ENCODE measurements at places on chromosomes 16 and 17.

DNA sequence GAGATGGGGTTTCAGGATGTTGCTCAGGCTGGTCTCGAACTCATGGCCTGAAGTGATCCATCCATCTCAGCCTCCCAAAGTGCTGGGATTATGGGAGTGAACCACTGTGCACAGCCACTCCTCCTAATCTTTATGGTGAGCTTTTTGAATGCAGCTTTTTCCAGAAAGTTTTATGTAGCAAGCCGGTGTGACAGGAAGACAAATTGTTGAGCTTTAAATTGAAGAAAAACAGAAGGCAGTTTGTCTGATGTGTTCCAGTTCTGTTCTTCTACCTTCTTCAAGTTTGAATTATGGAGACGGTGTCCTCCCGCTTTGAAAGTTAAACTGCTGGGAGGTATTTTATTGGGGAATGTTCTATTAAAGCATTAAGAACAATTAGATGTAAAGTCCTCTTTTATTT, 177.1 kb downstream of the SNX29 start:
- DNase-seq: no peak

DNA sequence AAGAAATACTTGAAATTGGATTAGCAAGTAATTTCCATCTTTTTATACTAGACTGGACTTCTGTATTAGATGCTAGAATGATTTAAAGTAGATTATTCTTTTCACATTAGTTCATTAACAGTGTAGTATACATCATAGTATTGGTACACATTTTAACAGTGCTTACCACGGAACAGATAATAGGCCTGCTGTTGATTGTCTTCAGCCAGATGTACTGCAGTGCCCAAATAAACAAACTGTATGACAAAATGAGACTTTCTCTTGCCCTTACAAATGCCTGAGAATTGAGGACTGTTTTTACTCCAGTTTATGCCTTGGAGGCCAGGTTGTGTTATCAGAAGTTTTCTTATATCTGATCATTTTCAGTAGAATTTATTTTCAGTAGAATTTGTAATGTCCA, 631 bp downstream of the EVI2A start:
- DNase-seq: no peak

DNA sequence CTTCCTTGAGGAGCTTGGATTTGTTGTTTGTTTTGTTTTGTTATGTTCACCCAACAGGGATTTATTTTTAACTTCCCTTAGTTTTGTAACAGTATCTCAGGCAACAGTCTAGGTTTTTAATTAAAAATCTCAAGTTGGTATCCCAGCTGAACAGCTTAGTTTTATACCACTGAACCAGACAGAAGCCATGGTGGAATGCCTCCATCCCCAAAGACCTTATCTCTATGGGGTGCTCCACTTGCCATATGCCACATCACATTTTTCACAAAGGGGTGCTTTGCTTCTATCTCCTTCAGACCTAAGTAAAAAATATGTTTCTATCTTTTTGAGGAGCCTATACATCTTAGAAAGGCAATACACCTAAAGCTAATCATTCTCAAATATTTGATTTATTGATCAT, 715.8 kb upstream of the KIF2B start:
- no peak for DNase-seq

- no peak for DNase-seq
Observed at GRCh38 chr17:67270416-67270815, 25.4 kb upstream of the HELZ start.

DNA sequence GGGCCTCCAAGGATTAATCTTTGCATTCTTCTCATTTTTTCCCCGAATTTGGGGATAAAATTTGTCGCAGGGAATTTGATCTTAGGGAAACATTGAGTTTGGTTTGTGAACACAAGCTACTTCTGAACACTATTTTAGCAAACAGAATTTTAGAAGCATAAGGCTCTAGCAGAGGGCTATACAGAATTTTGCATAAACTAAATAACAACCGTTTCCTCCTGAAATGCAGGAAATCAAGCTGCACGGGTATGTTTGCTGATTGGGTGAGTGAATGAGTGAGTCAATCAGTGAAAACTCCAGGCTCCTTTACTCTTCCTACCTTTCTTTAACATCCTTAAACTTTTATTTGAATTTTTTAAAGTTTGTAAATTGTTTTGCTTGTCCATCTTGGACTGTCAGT, 81.3 kb upstream of the GNAO1 start:
- DNase-seq: no peak

- DNase-seq: no peak
Observed at GRCh38 chr17:62792447-62792800, 15.7 kb downstream of the MARCHF10 start.

DNA sequence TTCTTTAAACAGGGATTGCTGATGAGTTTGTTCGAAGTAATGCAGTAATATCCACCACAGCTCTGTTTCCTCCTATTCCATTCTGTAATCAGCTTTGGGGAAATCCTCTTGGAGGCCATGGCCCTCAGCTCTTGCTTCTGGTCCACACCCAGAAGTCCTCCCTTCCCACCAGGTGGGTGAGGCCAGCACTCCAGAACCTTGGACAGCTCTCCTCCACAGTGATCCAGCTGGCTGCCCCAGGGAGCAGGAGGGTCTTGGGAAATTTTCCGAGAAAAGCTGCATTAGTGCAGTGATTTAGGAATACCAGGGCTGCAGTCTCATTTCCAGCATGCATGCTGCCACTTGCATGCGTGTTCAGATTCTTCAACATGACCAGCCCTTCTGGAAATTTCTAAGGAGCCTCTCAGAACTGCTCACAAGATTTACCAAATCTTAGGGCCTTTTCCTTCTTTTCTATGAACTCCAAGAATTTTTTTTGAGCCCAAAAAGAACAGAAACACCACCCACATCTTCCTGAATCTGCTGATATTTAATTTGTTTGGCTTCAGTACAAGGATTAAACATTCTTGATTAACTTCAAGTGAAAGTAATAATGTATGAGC, 4.2 kb downstream of the SMPD3 start:
- DNase-seq: peak; percentile 60

GRCh38 chr16:79792664-79793351, 192.3 kb upstream of the MAF start:
- no peak for DNase-seq

DNA sequence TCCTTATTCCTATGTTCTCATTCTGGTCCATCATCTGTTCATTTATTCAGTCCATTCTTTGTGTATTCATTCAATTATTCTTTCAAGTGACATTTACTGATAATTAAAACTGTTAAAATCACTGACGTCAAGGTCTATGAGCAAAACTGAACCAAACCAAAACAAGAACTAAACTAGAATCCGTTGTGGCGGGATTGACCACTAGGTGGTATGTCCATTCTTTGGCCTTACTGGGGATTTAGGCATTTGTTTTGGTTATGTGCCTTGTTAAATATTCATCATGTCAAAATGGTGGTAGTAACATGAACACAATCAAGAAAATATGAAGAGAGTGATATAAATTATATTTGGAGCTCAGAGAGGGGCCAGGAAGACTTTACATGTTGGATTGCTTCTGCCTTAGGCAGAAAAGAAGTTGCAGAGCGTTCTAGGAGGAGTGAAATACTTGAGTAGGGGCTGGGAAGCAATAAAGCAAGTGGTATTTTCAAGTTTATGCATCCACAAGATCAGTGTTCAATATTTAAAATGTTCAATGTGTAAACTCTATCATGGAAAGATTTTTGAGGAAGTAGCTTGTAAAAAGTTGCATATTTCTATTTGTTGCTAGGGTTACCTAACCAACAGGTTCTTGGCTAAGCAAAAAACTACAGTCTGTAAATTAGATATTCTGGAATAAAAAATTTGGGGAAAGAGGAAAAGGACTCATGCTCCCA, 129.0 kb downstream of the CDH13 start:
- peak; percentile 5 for DNase-seq
